T-cell (primary cell): ENCODE measurements at places on chromosomes 1 and 21.

DNA sequence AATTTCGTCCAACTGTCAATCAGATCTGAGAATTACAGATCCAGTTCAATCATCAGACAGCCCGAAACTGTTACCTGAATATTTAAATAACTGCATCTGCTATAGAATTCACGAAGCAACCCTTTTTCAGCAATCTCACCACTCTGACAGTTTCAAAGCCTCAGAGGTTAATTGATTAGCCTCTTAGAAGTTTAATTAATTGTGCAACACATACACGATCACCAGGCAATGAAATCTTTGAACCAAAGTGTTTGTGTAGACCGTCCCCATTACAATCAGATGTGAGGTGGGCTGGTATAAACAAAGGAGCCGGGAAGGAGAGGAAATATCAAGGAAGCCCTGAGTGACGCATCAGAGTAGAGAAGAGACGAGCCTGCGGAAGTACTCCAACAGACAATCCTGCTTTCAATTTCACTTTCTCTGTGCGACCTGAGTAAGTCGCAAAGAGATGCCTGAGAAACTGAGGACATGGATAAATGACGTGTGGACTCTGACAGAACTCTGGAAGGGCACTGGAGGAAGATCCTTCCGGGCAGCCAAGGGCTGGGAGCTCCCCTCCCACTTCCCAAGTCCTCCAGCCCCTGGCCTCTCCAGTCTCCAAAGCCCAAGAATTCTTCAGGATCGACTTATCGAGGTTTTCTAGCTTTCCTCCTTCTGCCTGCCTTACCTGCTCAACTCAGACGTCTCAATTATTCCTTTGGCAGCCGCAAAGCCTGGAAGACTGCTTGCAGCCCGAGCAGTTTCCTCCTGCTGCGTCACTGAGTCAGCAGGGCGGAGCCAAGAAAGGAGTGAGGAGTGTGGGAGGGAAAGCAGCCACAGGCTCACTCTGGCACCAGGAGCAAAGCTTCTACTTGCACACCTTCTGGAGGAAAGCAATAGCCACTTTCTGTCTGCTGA lies at the start of gene RNASEL:
TSS of gene RNASEL (minus strand) at position 757 of the 897 bp plus-strand sequence. CDS start 2,450 bp downstream, outside the sequence.
- peak; percentile 48 for DNase-seq

GRCh38 chr1:224520808-224521207 lies 86.2 kb upstream of the WDR26 start:
- DNase-seq, result no peak

GRCh38 chr1:221783936-221784335 lies 42.0 kb upstream of the DUSP10 start:
- no peak for DNase-seq

- DNase-seq, result no peak
Measured at GRCh38 chr1:9009438-9010370, 16.5 kb downstream of the SLC2A7 start.

- DNase-seq, result no peak
Measured at GRCh38 chr1:173269490-173270230, 62.5 kb upstream of the TNFSF4 start.

- DNase-seq, result no peak
Measured at GRCh38 chr1:56193656-56194055, 385.7 kb downstream of the PLPP3 start.

GRCh38 chr1:28323720-28324119 lies 5.1 kb upstream of the MED18 start:
- DNase-seq, result no peak

GRCh38 chr1:30718636-30719405 lies 4.6 kb downstream of the MATN1 start:
- peak; percentile 76 for DNase-seq
